ENCODE measurements at places on chromosomes 4 and X.

- DNase-seq: no peak
Measured at GRCh38 chrX:132045456-132045855, 22.4 kb downstream of the STK26 start.

GRCh38 chr4:88320224-88320779, 35.9 kb upstream of the PPM1K start:
- no peak for DNase-seq

DNA sequence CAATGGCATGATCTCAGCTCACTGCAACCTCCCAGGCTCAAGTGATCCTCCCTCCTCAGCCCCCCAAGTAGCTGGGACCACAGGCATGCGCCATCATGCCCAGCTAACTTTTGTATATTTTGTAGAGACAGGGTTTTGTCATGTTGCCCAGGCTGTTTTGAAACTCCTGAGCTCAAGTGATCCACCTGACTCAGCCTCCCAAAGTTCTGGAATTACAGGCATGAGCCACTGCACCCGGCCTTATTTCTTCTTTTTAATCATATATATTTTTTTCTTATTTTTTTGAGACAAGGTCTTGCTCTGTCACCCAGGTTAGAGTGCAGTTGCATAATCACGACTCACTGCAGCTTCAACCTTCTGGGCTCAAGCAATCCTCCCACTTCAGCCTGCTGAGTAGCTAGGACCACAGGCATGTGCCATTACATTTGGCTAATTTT, 184.0 kb downstream of the TSPAN5 start:
- DNase-seq: no peak

DNA sequence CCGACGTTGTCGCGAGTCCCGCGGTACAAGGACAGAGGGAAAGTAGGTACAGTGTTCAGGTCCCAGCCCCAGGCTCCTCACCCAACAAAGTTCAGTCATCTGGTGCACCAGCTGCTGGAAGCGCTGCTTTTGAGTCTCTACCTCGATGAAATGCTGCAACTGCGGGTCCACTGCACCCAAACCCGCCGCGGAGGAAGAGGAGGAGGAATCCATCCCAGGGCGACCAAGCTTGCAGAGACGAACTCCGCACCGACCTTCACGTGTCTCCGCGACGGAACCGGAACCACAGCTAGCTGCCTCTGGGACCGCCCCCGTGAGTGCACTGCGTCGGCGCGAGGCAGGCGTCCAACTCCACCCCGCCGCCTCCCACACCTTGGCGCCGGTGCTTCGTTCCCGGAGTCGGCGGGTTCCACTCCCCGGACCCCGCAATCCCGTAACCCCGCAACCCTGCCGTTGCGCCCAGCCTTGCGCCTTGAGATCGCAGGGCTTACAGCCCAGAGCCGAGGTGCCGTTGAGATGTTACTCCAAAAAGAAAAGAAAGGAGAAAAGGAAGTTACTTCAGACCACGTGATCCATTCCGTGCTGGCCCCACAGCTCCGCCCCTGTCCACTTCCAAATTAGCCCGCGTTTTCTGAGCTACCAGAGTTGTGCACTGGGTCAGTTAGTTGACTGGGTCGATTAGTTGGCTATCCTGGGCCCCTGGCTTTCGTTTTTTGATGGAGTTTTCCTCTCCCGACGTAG, at the start of gene TIMM8A:
Gene TIMM8A, minus strand, starts transcription at position 291 of the 741 bp plus-strand sequence. Its CDS starts 78 bp downstream, at position 213.
- DNase-seq: no peak

- no peak for DNase-seq
Measured at GRCh38 chr4:13928214-13928613, 300.7 kb upstream of the BOD1L1 start.

- no peak for DNase-seq
Measured at GRCh38 chr4:16417198-16417597, 190.9 kb upstream of the TAPT1 start.

GRCh38 chrX:65821721-65822496, 154.5 kb downstream of the MSN start:
- DNase-seq: no peak

DNA sequence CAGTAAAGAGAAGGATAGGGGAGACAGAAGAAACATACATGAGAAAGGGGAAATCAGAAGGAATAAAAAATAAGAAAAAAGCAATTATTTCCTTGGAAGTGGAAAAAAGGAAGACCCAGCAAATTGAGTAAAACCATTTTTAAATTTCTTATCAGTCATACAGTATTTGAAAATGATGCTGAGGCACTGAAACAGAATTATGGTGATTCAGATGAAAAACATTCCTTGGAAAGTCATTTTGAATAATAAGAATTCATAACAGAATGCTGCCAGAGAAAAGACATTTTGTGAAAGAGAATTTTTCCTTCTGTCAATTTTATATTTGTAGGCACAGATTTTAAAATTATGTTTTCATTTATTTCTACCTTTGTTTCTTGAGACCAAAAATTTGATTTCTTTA, 895.5 kb upstream of the EPHA5 start:
- no peak for DNase-seq

DNA sequence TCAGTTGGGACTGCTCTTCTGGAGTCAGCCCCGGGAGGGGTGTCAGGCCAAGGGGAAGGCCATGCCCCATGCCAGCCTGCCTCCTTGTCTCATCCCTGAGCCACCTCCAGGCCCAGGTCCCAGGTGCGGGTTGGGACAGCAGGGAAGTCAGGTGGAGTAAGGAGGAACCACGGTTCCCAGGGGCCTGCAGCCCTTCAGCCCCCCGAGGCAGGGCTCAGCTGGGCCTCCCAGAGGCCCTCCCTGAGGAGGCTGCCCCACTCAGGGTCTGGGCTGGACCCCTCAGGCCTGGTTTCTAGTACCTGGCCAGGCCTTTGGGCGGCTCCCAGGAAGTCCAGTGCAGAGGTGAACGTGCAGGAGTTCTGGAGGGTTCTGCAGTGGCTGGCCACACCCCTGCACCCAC, 23.4 kb upstream of the FGFR3 start:
- DNase-seq: no peak

- DNase-seq: no peak
Measured at GRCh38 chrX:17403972-17404371, 29.0 kb downstream of the NHS start.

DNA sequence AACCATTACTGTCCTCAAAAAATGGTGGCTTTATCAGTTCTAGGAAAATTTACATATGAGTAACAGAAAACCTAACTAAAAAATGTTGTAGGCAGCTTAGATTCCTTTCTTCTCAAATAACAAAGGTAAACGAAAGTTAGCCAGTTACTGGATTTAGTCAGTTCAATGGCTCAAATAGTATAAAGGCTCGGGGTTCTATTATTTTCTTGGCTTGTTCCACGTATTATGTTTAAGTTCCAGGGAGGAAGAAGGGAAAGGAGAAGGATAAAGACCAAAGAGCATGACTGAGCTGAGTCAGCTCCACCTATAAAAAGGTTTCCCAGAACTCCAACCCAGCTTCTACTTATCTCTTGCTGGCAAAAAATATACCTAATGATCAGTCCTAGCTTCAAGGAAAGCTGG, 41.0 kb upstream of the MAB21L2 start:
- DNase-seq: no peak

DNA sequence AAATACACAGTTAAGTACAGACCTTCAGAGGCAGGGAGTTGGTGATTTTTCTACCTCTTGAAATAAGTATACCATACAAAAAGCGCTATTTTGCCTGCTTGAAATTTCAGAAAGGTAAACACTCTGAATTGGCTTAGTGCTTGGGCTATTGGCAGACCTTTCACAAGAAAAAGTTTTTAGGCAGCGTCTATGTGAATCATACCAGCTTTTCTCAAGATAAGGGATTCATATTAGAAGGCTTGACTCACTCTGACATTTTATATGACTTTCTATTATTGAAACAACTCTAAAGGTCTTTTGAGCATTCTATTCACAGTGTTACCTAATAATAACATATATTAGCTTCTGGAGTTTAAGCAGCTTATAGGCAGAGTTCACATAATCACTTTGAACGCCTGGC, 286.4 kb upstream of the FAT1 start:
- no peak for DNase-seq

DNA sequence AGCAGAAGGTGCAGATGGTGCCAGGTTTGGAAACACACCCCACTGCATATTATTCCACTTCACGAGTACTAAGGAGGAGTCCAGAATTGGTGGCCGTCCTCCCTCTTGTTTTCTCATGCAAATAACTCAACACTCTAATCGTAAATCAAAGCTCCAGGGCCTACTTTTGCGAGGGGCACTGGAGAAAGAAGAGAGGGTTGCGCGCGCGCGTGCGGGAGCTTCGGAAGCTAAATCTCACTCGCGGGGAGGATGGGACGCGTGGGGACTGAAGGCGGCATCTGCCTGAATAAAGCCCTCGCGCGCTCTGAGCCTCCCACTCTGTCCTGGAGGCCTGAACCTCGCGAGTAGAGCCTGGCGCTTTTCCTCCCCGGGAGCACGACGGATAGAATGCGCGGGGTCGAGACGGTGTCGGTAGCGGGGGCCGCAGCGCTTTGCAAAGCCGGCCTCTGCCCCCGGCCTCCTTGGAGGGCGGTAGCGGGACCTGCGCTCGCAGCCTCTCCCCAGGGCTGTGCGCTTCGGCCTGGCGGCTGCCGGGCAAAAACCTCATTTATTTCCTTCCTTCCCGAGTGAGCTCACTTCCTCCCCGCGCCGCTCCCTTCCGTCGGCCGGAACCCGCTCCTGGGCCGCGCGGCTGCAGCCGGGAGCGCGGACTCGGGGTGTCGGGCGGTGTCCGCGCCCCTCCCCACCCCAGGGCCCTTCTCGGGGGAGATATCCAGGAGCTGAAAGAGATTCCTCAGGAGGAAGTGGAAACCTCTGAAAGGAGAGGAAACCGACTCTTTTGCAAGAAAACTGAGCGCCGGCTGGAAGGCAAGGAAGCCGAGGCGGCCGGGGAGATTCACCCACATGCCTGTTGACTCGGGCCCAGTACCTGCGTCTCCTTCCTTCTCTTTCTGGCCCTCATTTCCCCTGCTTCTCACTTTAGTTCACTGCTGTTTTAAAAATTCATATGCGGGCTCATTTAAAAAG, 20.7 kb downstream of the HAND2 start:
- DNase-seq: no peak

DNA sequence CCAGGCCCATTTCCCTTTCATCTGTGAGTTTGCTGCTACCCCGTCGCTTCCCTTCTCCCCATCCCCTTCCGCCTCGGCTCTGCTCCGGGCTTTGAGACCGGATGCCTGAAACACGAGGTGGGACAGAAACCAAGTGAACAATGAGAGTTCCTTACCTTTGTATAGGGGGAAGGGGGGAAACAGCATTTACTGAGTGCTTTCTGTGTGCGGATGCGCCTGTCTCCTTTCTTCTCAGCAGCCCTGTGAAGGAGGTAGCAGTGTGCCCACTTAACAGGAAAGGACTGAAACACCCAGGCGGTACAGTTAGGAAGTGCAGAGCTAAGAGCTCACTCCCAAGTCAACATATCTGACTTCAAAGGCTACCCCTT, 43.2 kb upstream of the TMSB15B start:
- DNase-seq: no peak

DNA sequence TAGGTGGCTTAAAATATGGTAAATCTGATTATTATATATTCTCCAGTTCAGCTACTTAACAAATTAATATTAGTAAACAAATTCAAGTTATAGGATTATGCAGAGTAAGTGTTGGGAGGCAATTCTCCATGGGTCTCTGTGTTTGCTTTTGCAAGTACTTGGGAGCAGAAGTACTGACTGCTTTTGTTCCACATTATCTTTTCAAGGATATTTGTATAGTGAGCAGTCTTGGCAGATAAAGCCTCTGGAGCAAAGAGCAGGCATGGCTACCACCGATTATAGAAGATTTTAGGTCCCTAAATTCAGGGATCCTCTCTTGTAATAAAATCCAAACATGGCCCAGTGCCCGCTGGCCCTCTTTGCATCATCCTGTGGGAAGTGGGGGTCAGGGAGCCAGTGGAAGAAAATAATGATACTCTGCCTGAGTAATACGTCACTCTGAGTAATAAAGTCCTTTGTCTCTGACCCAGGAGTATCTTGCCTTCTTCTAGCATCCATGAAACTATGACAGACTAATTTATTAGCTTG, 23.2 kb downstream of the NDNF start:
- DNase-seq: no peak

DNA sequence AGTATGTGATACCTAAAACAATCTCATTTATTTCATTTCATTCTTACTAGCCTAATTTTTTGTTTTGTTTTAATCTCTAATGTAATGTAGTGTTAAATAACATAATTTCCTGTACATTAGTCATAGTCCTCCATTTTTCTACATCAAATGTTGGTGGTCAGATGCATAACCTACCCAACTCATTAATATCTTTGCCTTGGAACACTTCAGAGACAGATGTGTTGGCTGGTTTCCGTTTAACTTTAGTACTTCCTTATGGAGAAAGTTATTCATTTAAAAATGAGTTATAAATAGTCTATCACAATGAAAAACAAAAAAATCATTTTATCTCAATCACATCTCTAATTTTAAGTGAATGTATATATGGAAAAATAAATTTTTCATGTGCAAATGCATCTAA, 190.2 kb downstream of the ANTXR2 start:
- DNase-seq: no peak

GRCh38 chr4:141469392-141469791, 167.0 kb upstream of the IL15 start:
- DNase-seq: no peak

DNA sequence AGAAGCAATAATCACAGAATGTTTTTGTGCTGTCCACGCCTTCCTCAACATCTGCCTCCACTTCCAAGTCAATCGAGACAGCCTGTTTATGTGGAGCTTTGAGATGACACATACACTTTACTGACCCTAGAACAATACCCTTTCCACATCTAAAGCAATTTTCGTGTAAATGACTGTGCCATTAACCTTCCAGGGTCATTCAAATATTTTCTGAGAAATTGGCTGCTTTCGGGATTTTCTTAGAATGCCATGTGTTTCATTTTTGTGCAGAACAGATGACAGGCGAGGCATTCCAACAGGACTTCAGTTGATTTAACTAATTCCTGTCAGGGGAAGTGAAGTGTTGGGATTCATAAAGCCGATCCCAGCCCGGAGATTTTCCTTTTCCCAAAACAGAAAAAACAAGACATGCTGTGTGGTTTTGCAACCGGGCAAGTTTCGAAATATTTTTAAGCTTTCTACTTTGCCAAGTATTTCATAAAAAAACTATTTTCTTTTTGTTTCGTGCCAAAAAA, 73.9 kb downstream of the SORBS2 start:
- DNase-seq: no peak

- no peak for DNase-seq
Measured at GRCh38 chr4:47715716-47716416, 122.0 kb downstream of the CORIN start.

DNA sequence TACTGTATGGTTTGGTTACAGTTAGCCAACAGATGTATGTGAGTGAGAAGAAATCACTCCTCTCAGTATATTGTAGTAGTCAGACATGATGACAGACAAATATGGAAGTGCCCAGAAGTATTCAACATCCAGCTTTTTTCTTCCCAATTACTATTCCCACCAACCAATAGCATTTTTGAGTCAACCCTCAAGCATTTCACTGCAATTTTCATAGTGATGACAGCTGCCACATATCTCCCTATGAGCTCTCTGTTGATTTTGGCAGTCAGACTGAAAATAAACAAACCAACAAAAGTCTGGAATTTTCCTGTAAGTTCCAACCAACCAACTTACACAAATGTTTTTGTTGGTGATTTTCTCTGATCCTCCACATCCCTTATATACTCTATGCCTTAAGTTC, 8.2 kb upstream of the TRAM1L1 start:
- no peak for DNase-seq

GRCh38 chr4:31341601-31342359, 621.6 kb downstream of the PCDH7 start:
- no peak for DNase-seq

All from cerebellar nuclear complex (tissue), 1 donor.